Glutamatergic neuron (in vitro differentiated cells): ENCODE measurements at places on chromosomes 5 and 9.

GRCh38 chr5:119315516-119315949 is 40.3 kb upstream of the TNFAIP8 start:
- no peak for DNase-seq

GRCh38 chr9:14018081-14018480 is 295.9 kb downstream of the NFIB start:
- DNase-seq: no peak

DNA sequence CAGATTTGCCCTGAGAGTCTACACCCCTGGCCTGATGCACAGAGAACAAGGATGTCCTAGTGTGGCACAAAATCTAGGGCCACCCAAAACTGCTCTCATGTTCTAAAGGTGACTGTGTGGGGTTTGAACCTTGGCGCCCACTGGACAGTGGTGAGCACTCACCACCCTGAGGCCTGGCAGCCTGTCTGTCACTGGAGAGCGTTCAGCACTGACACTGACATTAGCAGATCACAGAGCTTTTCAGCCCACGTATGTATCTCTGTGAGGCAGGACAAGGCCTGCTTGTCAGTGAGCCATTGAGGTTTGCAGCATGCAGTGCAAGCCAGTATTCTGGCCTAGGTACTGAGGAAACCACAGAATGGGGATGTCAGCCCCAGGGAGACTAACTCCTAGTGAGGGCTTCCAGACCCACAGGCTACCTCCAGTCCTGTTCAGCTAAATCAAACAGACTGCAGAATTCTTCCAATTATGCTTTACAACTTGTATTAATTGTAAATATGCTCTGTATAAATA is 38.9 kb upstream of the SLC2A8 start:
- DNase-seq: no peak

- no peak for DNase-seq
Observed at GRCh38 chr9:113464286-113464660, 746 bp downstream of the RGS3 start.
